Neural progenitor cell (in vitro differentiated cells): ENCODE measurements at places on chromosomes 5 and 9. TPM values are rescaled to one million over a fixed set of nuclear protein-coding genes. Genes with fewer than 3 reads are reported as not detected.

DNA sequence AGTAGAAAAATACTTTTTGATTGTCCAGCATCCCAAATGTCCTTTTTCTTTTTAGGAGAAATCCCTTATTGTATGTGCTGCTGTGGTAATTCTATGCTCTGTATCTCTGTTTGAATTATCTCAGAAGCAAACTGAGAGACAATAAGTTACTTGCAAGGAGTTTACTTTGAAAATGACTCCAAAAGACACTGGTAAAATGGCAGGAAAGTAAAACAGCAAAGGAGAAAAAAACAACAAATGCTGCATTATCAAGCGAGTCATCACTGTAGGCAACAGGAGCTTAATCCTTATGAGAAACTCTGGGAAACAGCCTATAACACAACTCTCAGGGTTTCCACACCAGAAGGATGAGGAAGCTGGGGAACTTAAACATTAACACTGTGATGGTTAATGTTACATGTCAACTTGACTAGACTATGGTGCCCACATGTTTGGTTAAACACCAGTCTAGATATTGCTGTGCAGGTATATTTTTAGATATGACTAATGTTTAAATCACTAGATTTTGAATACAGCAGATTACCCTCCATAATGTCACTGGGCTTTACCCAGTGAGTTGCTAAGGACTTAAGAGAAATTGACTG lies 92.6 kb upstream of the GAS1 start:
- no peak overlapping the region for H3K27ac ChIP-seq
- peaks cover 14% of the 10 kb centered on the region for H3K4me1 ChIP-seq
- no peaks in the 10 kb centered on the region for H3K36me3 ChIP-seq
- H3K4me3 ChIP-seq = no peak overlapping the region

Gene AJM1
- 0.77 TPM in 1 of 2 replicates, not detected in the other for total RNA-seq

Gene CDC20B
- not detected in 2 replicates for total RNA-seq

DNA sequence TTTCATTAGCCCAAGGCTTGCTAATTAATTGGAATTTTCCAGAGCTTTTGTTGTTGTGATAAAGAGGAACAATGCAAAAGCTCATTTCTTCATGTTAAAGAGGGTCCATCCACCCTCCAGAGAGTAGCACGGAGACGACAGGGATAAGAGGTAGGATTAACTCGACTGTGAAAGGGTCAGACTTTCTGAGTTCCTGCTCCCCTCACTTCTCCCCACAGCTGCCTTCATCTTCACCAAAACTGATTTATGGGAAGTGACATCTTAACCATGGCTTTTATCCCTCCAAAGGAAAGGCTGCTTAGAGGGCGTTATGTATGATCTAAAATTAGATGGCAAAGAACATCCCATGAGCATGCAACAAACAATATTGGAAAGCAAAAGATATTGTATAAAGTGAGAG lies 135.5 kb downstream of the GLIS3 start:
- no peaks in the 10 kb centered on the region for H3K27me3 ChIP-seq
- H3K4me1 ChIP-seq = peaks cover 69% of the 10 kb centered on the region
- peak overlapping the region; percentile 97 for H3K27ac ChIP-seq
- DNase-seq = peak; percentile 82
- no peaks in the 10 kb centered on the region for H3K36me3 ChIP-seq
- H3K4me3 ChIP-seq = peak overlapping the region; percentile 17

- no peaks in the 10 kb centered on the region for H3K27me3 ChIP-seq
- H3K4me3 ChIP-seq = no peak overlapping the region
- DNase-seq = no peak
- no peak overlapping the region for H3K27ac ChIP-seq
Observed at GRCh38 chr5:151692312-151692711, 5.6 kb upstream of the SPARC start.
